EH (cell line): ENCODE measurements at places on chromosomes 3 and 15.

- DNase-seq, result no peak
Observed at GRCh38 chr3:4757575-4758248, 221.5 kb upstream of the BHLHE40 start.

GRCh38 chr3:15261274-15261673 is 55.2 kb downstream of the CAPN7 start:
- no peak for DNase-seq

- DNase-seq, result peak; percentile 25
Observed at GRCh38 chr3:142148044-142148791, 1.1 kb downstream of the TFDP2 start.

- DNase-seq, result peak; percentile 89
Observed at GRCh38 chr15:77546050-77546501, 86.6 kb downstream of the LINGO1 start.

- DNase-seq, result peak; percentile 23
Observed at GRCh38 chr3:149023951-149024350, 32.6 kb downstream of the GYG1 start.

- DNase-seq, result peak; percentile 61
Observed at GRCh38 chr3:55166576-55167555, 239.0 kb upstream of the LRTM1 start.

GRCh38 chr3:98986073-98986472 is 84.6 kb upstream of the DCBLD2 start:
- peak; percentile 90 for DNase-seq

- no peak for DNase-seq
Observed at GRCh38 chr3:177789500-177789899, 592.2 kb upstream of the TBL1XR1 start.

- peak; percentile 90 for DNase-seq
Observed at GRCh38 chr3:169085827-169086226, 577.7 kb downstream of the MECOM start.

DNA sequence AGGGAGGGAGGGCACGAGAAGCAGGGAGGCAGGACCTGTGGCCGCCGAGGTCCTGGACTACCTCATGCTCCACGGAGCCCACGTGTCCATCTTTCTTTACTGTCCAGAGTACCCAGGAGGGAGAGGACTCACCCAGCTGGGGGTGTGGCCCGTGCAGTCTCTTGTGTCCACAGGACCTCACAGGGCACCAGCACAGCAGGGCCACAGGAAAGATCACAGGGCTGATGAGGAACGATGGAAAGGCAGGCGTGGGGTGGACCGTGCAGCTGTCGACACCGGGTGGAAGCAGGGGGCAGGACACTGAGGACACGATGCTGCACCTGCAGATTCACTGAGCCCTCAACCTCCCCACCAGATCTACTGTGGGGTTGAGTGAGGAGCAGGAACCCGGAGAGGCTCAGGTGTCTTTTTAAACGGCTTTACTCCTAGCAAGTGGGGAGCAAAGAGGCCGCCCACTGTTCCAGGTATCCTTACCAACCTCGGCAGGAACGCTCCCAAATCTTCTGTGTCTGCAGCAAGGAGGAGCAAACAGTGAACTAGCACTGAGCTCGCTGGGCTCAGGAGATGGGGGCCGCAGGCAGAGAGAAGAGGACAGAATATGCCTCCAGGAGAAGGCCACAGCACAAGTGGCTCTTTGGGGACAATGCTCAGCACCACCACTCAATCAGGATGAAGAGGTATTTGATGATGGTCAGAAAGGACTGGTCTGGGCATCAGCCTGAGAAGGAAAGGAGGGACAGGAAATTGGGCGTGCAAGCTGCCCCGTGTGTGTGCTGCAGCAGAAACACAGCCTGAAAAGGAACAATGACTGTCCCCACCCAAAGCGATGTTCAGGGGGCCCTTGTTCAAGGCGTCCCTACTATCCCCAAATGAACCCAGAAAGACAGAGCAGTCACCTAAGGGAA is 198.8 kb downstream of the XXYLT1 start:
- DNase-seq, result no peak

DNA sequence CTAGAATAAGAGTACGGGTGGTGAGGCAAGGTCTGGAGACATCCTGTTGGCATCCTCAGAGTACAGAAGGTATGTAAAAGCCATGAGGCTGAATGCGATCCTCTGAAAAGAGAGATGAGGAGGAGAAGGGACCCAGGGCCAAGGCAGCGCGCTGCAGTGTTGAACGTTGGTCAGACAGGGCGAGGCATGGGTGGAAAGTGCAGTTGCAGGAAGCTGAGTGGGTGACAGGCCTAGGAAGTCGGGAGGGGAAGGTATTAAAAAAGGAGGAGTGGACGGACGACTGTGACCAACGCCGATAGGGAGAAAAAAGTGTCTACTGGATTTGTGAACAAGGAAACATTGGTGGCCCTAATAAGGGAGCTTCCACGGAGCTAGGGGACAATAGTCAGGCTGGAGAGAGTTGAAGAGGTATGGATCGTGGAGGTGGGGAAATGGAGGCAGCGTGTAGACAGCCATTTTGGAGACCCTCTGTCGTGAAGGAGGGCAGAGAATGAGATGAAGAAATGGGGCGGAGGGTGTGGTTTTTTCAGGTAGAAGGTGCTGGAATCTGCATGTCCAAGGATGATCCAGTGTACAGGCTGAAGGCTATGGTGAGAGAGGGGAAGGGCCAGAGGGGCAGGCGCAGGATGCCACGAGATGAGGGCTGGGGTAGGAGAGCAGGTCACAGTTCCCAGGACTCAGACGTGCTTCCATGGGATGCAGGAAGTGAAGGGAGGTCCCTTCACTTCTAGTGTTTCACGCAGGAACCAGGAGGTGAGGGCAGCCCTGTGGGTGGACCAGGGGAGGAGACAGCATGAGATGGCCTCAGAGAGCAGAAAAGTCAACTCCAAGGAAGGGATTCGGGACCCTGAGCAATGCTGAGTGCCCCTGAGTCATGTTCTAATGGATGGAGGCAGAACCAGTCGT is 115.9 kb downstream of the ASB7 start:
- no peak for DNase-seq

GRCh38 chr3:154588831-154589230 is 158.8 kb upstream of the GPR149 start:
- DNase-seq, result no peak

- no peak for DNase-seq
Observed at GRCh38 chr3:64398006-64398405, 172.7 kb upstream of the PRICKLE2 start.

DNA sequence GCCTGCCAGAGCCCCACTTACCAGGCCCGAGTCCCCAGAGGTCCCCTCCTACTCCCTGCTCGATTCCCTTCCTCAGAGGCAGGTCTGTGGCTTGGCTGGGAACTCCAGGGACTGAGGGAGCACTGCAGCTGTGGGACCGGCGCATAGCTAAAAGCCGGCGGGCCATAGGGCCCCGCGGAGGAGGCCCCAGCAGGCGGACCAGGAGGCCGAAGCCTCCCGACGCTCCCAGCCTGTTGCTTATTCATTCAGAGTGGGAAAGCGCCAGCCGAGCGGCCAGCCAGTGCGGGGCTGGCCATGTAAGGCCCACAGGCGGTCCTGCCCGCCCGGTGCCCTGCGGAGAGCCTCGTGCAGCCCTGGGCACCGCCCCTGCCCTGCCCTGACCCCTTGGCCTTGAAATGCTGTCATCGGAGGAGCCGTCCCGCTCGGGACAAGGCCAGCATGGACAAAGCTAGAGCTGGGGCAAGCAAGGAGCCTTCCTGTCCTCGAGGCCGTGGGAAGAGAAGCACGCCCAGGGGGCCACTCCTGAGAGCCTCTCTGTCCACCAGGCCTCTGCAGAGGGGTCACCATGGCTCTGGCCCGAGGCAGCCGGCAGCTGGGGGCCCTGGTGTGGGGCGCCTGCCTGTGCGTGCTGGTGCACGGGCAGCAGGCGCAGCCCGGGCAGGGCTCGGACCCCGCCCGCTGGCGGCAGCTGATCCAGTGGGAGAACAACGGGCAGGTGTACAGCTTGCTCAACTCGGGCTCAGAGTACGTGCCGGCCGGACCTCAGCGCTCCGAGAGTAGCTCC is at the start of gene LOXL1:
Gene LOXL1 (plus strand): TSS at position 244 of the 784 bp plus-strand sequence. CDS start 322 bp downstream, at position 566.
- peak; percentile 93 for DNase-seq

GRCh38 chr3:41502023-41502422 is 302.7 kb downstream of the CTNNB1 start:
- peak; percentile 3 for DNase-seq

- peak; percentile 36 for DNase-seq
Observed at GRCh38 chr15:38325648-38325990, 73.0 kb downstream of the SPRED1 start.

DNA sequence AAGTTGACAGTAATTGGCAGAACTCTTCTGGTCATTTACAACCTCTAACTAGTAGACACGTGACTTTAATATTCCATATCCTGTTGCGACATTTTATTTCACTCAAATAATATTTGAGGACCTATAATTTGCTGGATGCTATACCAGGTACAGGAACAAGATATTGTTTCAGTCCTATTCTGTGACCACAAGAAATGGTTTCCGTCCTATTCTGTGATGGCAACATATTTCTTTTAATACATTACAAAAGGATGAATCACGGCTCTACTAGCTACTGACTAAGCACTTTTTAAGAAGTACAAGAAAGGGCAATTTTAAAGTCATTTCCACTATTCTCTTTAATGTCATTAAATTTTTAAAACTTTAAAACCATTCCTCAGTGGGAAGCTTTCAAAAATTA is 400.2 kb downstream of the CNTN3 start:
- no peak for DNase-seq

DNA sequence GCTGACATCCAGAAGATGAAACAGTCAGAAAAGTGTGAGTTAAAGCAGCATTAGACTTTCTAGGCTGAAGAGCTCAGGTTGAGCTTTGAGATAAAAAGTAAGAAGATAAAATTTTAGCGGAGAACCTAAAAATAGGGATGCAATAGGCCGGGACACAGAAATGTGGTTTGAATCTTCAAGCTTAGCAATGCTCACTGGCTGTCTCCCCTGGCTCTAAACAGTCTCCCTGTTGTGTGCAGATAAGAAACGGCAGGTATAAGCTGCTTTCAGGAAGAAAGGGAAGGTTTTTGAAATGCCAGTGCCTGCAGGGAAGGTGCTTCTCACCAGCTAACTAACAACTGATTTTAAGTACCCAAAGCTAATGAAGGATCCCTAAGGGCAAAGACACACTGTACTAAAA is 718.7 kb upstream of the SGO1 start:
- no peak for DNase-seq

DNA sequence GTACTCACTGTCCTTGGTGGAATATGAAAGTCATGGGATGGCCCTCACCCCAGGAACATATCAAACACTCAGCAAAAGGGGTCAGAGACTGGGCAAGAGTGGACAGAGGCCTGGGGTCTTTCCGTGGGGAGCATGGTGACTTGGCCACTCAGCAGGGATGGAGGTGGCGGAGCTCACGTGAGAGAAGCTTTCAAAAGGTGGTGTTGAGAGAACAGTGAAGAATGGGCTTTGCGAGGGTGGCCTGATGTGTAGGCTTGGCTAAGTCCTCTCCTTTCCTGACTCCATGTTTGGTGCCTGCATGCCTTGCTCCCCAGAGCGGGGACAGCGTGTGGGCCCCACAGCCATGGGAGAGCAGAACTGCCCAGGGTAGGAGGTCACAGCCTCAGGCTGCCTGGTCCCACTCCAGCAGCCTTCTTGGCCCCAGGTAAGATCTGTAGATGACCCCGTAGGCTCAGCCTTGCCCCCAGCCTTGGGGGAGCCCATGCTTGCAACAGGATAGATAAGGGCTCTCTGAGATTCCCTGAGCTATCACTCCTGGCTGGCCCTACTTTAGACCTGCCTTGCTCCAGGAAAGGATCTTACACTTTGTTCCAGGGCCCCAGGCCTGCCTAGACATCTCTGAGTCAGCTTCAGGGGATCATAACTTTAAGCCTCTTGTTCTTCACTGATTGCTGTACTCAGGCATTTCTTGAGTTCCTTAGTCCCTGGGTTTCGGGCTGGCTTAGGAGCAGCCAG is 17.0 kb downstream of the RPLP1 start:
- DNase-seq, result peak; percentile 46

GRCh38 chr3:11641683-11642430 is 1.9 kb downstream of the VGLL4 start:
- peak; percentile 67 for DNase-seq

- DNase-seq, result peak; percentile 86
Observed at GRCh38 chr3:129557548-129557894, 14.5 kb downstream of the H1-8 start.

GRCh38 chr15:62472616-62473299 is 307.7 kb upstream of the C2CD4B start:
- peak; percentile 67 for DNase-seq

GRCh38 chr15:93241696-93242585 is 152.9 kb upstream of the RGMA start:
- DNase-seq, result no peak

DNA sequence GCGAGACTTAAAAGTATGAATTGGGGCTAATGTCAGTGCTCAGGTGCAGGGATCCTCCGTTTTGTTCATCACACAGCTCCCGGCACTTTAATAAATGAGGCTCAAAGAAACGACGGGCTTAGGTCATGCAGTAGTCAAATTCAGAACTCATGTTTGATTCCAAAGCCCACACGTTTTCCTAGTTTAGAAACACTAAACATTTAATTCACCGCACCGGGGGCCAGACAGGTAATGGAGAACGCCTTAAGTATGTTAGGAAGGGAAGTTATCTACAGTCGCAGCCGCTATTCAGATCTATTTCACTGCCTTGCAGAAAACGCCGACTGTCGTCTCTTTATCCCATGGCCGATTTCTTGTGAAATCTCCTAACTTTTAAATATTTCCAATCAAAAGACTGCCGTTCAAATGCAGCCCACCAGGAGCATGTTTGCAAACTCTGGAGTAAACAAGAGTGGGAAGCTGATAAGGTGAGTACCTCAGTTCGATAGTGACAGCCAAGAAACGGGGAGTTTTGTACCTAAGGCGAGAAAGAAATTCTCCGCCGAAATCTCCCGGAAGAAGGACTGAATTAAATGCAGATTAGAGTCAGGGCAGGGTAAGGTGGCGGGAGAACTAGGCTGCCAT is 569 bp downstream of the HIGD2B start:
- no peak for DNase-seq

- DNase-seq, result peak; percentile 64
Observed at GRCh38 chr3:46184469-46184868, 23.6 kb downstream of the CCR1 start.

- peak; percentile 38 for DNase-seq
Observed at GRCh38 chr15:40430271-40430805, 10.4 kb upstream of the BAHD1 start.

- DNase-seq, result peak; percentile 98
Observed at GRCh38 chr3:101036213-101036618, 43.0 kb upstream of the ABI3BP start.

DNA sequence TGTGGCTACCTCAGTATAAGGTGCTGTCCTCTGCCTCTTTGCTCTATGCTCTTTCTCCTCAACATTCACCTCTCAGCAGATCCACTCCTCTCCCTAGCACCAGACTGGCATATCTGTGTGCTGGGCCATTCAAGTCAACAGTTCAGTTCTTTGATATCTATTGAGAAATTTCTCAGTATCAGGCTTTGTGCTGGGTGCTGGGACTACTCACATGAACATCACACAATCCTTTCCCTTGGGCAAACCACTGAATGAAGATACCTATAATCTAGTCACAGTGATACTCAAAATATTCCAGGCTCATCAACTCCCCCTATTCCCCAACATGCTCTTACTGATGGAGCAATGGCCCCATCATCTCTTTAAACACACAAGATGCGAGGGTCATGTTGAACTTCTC is 120.8 kb downstream of the RPL22L1 start:
- no peak for DNase-seq

GRCh38 chr3:175695251-175695650 is 836.1 kb downstream of the NAALADL2 start:
- DNase-seq, result peak; percentile 88
